ENCODE measurements at places on chromosomes 3 and 15. TPM values are rescaled to one million over a fixed set of nuclear protein-coding genes. Genes with fewer than 3 reads are reported as not detected.

The RTP4 gene
- 3.9 TPM for polyA plus RNA-seq

The BMF gene
- polyA plus RNA-seq = 3.0 TPM

The FGF12 gene
- polyA plus RNA-seq = not detected

The COPS2 gene
- 51.7 TPM for polyA plus RNA-seq

The PSTPIP1 gene
- polyA plus RNA-seq = 17.8 TPM

The NXPE3 gene
- 8.7 TPM for polyA plus RNA-seq

The LOXL1 gene
- polyA plus RNA-seq = 0.07 TPM

The PLCL2 gene
- polyA plus RNA-seq = 25.0 TPM

The ECE2 gene
- not detected for polyA plus RNA-seq

The DUOX2 gene
- not detected for polyA plus RNA-seq

The SH3GL3 gene
- polyA plus RNA-seq = not detected

The AHSG gene
- not detected for polyA plus RNA-seq

The CORO2B gene
- polyA plus RNA-seq = not detected

The UNC13C gene
- 72.6 TPM for polyA plus RNA-seq

The FSD2 gene
- polyA plus RNA-seq = 0.04 TPM

The ANKUB1 gene
- polyA plus RNA-seq = 0.09 TPM

The EBLN2 gene
- polyA plus RNA-seq = 2.7 TPM

The CRYGS gene
- 1.8 TPM for polyA plus RNA-seq

The CGGBP1 gene
- 65.5 TPM for polyA plus RNA-seq

The DET1 gene
- polyA plus RNA-seq = 1.1 TPM

The TPRG1 gene
- 25.3 TPM for polyA plus RNA-seq

The C3orf80 gene
- not detected for polyA plus RNA-seq

The ZNF620 gene
- 2.6 TPM for polyA plus RNA-seq

The MANF gene
- polyA plus RNA-seq = 107 TPM

The ARL13B gene
- 10.4 TPM for polyA plus RNA-seq

The VEPH1 gene
- not detected for polyA plus RNA-seq

The CDCP1 gene
- polyA plus RNA-seq = 0.71 TPM

The LRRC31 gene
- not detected for polyA plus RNA-seq

All from GM12878 (cell line).